ENCODE measurements at places on chromosomes 7 and 10. TPM values are rescaled to one million over a fixed set of nuclear protein-coding genes. Genes with fewer than 3 reads are reported as not detected.

DNA sequence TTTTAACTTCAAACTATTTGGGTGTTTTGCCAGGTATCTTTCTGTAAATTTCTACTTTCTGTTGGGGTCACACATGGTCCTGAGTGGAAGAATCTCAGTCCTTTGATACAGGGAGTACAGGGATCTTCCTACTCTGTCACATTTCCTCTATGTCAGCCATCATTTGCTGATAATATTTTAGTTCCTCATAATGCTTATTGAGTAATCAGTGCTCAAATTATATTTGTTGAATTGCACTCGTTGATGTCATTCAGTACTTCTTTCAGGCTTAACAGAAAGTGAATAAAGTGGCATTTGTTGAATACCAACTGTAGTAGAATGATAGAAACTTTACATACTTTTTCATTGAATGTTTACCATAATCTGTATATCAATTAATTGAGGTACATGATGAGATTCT is 31.9 kb downstream of the WDR11 start:
- DNase-seq: no peak

Gene CHN2
- total RNA-seq: not detected

Gene FIGNL1
- total RNA-seq: 17.2 TPM

DNA sequence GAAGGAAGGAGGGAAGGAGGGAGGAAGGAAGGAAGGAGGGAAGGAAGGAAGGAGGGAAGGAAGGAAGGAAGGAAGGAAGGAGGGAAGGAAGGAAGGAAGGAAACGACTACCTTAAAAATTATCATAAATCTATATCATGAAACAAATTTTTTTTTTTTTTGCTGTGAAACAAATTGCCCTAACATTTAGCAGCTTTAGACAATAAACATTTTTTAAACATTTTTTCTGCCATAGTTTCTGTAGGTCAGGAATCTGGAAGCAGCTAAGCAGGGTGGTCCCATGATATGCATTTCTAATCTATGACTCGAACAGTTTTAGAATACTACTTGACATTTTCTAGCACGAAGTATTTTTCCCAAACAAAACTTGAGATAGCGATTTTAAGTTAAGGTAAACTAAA is 42.9 kb upstream of the TSPAN13 start:
- no peak for DNase-seq

Gene NKX6-2
- total RNA-seq: not detected

DNA sequence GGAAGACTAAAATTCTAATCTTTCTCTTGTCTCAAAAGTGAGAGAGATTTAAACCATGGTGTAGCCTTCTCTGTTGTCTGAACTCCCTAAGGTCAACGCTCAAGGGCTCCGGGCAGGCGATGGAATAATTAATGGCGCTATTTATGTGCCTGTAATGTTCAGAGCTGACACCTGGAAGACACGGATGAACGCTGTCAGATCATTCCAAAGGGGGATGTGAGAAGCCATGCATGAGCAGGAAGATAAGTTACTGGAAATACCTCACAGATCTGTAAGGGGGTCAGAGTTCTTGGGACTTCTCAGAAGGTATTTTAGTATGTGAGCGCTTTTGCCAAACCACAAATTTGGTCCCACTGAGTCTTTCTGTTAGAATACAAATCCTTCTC is 73.3 kb upstream of the MTPN start:
- DNase-seq: no peak

Gene ZNF33B
- 17.6 TPM for total RNA-seq

Gene UPF2
- 10.3 TPM for total RNA-seq

Gene CLCN1
- not detected for total RNA-seq

DNA sequence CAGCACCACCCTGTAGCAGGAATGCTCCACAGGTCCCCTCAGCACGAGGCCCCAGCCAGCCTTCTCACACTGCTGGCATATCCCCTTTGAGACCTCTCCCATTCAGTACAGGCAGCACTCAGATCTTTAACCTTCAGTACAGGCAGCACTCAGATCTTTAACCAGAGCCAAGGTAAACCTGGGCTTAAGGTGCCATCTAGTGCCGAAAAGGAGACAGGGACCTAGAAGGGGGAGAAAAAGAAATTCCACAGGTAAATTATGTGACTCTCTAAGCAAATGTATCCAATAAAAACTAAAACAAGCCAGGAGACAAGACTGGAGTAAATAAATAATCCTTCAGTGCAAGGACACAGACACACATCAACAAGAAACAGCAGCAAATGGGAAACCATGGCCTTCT is 358.6 kb downstream of the PTPRN2 start:
- DNase-seq: no peak

GRCh38 chr7:128299109-128299607 is 44.5 kb downstream of the RBM28 start:
- DNase-seq: no peak

DNA sequence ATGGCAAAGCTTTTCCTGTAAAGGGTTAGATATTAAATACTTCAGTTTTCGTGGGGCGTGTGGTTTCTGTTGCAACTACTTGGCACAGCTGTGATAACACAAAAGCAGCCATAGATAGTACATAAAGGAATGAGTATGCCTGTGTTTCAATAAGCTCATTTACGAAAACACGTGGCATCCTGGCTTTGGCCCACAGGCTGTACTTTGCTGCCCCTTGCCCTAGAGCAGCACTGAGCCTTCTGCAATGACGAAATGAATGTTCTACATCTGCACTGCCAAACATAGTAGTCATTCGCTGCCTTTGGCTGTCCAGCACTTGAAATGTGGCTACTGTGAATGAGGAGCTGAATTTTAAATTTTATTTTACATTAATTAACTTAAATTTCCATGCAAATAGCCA is 376.2 kb upstream of the TPK1 start:
- DNase-seq: no peak

DNA sequence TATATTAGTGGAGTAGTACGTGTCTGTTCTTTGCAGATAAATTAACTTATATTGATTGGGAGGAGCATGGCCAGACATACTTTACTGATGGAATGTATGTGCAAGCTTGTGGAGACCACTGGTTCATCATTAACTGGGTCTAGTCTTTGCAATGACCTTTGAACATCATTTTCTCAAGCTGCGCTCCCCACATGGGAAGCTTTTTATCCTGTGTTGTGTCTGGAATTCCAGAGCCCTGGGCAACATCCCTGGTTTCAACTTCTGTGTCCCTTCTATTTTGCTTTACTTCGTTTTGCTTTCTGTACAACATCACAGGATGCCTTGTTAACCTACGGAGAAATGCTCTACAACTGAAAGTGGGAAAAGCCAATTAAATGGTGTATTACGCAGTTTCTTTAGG is 38.3 kb downstream of the MACROH2A2 start:
- no peak for DNase-seq

DNA sequence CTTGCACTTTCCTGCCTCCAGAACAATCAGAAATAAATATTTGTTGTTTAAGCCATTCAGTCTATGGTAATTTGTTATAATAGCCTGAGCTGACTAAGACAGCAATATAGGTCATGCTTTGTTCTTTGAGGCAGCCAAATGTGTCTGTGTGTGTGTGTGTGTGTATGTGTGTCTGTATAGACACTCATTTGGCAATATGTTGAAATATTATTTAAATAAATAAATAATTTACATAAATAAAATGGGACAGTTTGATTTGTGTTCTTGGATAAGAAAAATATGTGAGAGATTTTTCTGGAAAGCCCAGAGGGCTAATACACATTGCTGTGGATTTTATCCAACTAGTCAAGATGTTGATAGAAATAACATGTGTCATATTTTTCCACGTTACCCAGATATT is 140.2 kb downstream of the PTN start:
- no peak for DNase-seq

DNA sequence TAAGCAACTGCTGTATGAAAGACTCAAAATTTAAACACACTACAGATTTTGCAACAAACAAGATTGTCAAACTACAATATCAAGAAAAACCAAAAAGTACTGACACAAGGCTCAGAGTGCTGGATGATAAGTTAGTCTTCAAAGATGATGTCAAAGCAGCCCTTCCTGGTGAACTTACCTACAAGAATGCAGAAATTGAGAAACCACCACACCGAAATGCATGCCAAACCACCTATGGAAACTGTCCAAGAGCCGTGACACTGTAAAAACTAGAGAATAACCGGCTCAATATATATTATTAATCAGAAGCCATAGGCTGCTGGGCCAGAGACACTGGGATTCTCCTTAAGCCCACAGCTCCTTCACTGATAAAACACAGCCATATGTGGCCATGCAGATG is 25.3 kb downstream of the DENND11 start:
- no peak for DNase-seq

- no peak for DNase-seq
Measured at GRCh38 chr10:133226251-133226808, 3.7 kb upstream of the UTF1 start.

Gene FXYD4
- total RNA-seq: not detected

DNA sequence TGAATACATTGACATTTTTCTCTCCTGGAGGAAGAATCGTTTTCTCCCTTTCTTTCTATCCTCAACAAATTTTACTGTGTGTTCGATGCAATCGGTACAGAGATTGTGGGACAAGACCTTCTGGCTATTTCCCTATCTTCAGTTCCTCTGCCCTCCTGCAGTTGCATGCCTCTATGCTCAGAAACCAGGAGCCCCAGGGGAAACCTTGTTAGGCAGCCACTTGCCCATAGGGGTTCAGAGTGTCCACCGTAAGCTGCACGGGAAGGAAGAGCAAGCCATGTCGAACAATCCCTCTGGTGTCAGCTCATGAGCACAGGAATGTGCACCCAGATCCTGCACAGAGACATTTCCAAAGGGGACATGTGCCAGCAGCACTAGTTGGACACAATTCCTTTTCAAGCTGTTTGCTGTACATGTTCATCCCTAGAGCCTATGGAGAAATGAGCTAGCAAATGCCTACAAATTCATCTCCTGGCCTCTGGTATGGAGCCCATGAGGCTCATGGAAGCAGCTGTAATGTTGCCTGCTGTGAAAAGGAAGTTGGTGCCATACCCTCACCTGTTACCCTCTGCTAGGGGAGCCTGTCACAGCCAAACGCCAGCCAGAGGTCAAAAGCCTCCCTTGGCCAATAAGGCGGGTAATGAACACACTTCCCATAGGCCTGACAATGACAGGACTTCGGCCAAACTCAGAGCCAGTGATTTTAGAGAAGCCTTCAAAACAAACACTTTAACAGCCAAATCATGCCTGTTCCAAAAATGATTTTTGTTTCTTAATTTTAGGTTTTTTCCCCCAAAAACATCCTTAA is 35.9 kb upstream of the ASAH2 start:
- peak; percentile 23 for DNase-seq

- no peak for DNase-seq
Measured at GRCh38 chr10:51371743-51372142, 297.5 kb downstream of the PRKG1 start.

DNA sequence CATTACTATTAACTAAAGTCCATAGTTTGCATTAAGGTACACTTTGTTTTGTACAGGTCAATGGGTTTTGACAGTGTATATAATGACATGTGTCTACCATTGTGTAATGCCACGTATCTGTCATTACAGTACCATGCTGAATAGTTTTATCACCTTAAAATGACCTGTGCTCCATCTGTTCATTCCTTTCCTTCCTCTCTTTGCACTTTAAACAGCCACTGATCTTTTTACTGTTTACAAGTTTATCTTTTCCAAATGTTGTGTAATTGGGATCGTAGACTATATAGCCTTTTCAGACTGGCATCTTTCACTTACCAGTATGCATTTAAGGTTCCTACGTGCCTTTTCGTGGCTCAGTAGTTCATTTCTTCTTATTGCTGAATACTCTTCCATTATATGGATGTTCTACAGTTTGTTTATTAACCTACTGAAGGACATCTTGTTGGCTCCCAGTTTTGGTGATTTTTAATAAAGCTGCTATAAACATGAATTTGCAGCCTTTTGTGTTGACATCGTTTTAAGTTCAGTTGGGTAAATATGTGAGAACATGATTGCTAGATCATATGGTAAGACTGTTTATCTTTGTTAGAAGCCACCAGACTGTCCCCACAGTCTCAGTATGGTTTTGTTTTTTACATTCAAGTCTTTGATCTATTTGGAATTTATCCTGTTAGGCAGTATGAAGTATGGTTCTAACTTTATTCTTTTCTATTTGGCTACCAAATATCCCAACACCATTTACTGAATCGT is 24.7 kb downstream of the STAM start:
- DNase-seq: no peak

- DNase-seq: no peak
Measured at GRCh38 chr10:8047452-8048280, 6.8 kb upstream of the GATA3 start.

- DNase-seq: no peak
Measured at GRCh38 chr10:120514035-120514620, 57.1 kb downstream of the PLPP4 start.

Measured in G401 (cell line).